CD4-positive, alpha-beta T cell treated with Interleukin-6 for 4 hours (primary cell): ENCODE measurements at places on chromosomes 2 and 18.

GRCh38 chr2:74555610-74556103 lies 1.1 kb downstream of the DOK1 start:
- DNase-seq: no peak

- no peak for DNase-seq
These were observed 193.7 kb downstream of the STK39 start for GRCh38 chr2:168053676-168054075.

DNA sequence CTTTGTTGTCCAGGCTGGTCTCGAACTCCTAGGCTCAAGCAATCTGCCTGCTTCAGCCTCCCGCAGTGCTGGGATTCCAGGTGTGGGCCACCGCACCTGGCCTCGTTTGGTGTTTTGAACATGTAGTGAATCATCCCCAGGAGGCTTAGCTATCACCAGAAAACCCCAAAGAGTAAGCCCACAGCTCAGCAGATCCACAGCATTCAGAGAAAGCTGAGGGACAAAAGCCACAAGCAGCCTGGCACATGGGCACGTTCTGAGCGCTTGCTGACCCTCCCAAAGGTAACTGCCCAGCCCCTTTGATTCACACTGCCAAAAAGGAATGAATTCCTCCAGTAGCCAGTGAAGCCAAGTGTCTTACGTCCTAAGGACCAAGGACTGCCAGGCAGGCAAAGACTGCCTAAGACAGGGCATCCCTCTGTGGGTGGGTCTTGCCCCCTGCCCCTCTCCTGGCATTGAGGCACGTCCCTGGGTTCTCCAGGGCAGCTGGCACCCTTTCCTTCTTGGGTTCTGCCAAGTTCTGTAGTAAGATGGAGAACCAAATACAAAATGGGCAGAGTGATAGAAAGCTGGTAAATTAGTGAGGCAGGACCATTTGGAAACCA lies 31.7 kb downstream of the MBP start:
- DNase-seq: peak; percentile 59

- DNase-seq: no peak
These were observed 86.5 kb upstream of the UGP2 start for GRCh38 chr2:63755216-63755615.

DNA sequence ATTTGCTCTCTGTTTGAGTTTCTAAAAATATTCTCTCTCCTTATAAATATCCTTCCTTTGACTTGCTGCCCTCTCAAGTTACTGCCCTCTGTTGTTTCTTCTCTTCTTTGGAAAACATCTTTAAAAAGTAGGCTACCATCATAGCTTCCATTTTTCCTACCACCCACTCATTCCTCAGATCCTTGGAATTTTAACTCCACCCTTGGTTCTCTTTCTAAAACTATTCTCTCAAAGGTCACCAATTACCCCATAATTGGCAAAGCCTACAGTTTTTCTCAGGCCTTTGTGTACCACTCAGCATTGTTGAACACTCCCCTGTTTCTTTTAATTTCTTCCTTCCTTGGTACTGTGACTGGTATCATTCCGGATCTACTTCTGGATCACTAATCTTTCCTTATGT lies 43.0 kb upstream of the ITGAV start:
- DNase-seq: no peak

DNA sequence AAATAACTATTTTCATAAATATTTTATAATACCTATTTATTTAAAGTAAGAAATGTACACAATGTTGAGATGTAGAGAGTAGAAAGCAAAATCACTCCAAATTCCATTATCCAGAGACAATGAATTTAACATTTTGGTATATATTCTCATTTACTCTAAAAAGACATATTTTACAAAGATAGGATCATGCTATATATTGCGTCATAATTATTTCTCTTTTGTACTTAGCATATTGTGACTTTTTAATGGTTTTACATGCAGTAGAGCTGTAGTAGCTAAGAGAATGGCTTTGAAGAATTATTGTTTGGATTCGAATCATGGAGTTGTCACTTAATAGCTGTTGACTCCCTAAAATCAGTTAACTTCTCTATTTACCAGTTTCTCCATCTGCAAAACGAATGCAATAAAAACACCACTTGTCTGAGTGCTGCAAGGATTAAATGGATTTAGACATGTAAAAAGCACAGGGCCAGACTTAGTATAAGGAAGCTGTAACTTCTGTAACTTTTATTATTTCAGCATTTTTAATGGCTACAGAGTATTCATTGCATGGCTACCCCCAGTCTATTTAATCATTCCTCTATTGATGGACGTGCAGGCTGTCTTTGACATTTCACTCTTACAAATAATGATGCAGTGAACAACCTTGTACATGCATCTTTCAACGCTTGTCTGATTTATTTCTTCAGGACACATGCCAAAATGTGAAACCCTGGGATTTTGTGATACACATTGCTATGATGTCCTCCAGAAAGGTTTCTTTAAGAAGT lies 33.2 kb downstream of the KCNS3 start:
- no peak for DNase-seq

GRCh38 chr2:105377871-105378270 lies 21.0 kb downstream of the FHL2 start:
- DNase-seq: no peak
